T-helper 2 cell treated with Interferon-gamma antibody and Interleukin-4, amounts not matched to agents 100 ng/mL and 5 ng/mL, for 36 hours (primary cell): ENCODE measurements at places on chromosomes 16 and 17. TPM values are rescaled to one million over a fixed set of nuclear protein-coding genes. Genes with fewer than 3 reads are reported as not detected.

Gene SMPD3
- 3.0 and 4.3 TPM in 2 replicates for total RNA-seq

Gene HBZ
- not detected in 2 replicates for total RNA-seq

Gene CD300H
- total RNA-seq = not detected in 2 replicates

Gene CFAP97D1
- not detected in 2 replicates for total RNA-seq

Gene CBX2
- 6.5 and 7.6 TPM in 2 replicates for total RNA-seq

Gene ITGAX
- 41.7 and 42.7 TPM in 2 replicates for total RNA-seq

Gene CYBC1
- 297 and 304 TPM in 2 replicates for total RNA-seq

Gene KRT13
- not detected in 2 replicates for total RNA-seq

Gene RTN4RL1
- total RNA-seq = 0.61 and 0.64 TPM in 2 replicates

Gene ARHGDIA
- total RNA-seq = 703 and 716 TPM in 2 replicates

Gene KRT33B
- not detected in 2 replicates for total RNA-seq

Gene NACA2
- total RNA-seq = not detected in 2 replicates

Gene ZNF469
- 0.50 and 0.52 TPM in 2 replicates for total RNA-seq

Gene GDPD1
- total RNA-seq = 1.6 and 2.5 TPM in 2 replicates

Gene SSTR5
- not detected in 2 replicates for total RNA-seq

Gene TMC6
- 498 and 523 TPM in 2 replicates for total RNA-seq

Gene BIRC5
- 72.3 and 79.5 TPM in 2 replicates for total RNA-seq

Gene TP53TG3B
- not detected in 2 replicates for total RNA-seq

Gene CYBA
- total RNA-seq = 436 and 456 TPM in 2 replicates
